ENCODE measurements at places on chromosomes 6 and 20.

DNA sequence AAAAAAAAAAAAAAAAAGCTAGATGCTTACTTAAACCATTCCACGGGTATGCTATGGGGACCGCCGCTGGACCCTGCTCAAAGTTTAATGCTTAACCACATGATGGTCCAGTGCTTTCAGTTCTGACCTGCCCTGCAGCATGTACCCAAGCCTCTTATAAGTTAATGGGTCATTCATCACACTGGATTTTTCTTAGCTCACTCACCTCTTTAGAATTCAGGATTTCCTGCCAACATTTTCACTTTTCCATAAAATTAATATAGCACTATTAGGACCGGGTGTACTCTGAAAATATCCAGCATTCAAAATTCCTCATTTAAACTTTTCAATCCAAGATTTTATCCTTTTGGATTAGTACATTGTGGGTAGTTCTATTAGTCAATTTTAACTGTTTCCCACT is 140.8 kb downstream of the ALDH8A1 start:
- no peak for DNase-seq

DNA sequence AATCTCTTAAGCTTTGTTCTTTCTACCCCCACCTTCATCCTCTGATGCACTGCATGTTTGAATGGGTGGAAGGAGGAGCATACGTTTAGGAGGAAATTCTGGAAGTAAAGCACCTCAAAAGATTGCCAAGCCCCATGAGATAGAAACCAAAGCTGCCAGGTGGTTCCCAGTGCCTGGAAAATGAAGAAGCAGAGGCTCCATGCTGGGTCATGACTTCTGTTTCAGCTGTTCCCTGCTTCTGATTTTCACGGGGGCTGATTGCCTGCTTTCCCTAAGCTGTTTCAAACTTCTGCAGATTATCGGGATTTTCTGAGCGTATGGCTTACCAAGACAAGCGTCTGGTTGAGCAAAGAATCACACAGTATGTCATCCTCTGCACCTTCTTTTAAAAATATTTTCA is 87.5 kb upstream of the SYNDIG1 start:
- no peak for DNase-seq

DNA sequence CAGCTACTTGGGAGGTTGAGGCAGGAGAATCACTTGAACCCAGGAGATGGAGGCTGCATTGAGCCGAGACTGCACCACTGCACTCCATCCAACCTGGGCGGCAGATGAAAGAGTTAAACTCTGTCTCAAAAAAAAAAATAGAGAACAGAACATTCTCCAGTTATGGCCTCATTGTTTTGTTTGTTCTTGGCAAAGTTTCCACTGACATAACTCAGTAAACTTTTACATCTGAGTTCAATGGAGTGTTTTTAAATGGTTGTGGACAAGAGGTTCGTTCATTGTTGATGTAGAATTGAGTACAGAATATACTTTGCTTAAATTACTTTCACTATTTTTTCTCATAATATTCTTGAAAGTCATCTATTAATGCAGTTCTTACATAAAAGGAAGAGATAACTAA is 42.2 kb upstream of the IFNGR1 start:
- no peak for DNase-seq

DNA sequence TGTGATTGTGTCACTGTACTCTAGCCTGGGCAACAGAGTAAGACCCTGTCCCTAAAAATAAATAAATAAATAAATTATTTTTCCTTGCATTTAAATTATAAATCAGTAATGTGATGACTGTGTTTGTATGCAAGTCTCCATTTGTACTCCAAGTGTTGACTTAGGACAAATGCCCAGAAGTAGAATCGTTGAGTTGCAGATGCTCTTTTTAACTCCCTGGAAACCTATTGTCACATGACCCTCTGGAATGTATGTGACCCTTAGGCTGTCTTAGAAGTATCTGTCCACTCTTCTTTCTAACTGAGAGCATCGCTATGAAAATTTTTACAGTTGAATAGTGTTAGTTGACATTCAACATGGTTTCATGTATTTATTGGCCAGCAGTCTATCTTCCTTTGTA is 18.8 kb downstream of the OR2A4 start:
- DNase-seq = peak; percentile 27

DNA sequence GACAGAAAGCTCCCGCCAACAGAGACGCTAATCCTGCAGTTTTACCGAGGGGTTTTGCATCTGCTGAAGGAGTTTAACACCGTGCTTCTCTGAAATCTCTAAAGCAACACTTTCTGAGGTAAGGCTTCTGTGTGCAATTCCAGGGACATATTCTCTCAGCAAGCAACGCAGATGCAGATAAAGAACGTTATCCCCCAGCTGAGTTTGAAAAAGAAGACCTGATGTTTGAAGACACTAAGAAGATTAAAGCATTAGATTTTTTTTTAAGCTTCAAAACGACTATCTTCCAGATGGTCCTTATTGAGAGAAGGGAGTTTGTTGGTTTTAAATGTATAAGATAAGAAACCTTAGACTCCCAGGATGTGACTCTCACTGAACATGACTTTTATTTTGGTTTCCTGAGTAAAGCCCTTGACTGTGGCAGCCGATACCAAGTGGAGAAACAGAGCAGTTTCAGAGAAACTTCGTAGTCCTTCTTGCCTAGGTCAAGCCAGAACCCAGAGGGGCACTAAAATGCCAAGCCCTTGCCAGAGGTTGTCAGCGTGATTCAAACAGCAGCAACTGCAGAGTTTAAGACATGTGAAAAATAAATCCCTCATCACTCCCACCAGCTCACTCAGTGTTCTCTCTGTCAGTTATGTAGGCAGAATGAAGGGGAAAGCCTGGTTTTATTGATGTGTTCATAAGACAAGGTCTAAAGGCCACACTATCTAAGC is 353.3 kb upstream of the CNR1 start:
- no peak for DNase-seq

- DNase-seq = no peak
Measured at GRCh38 chr6:168428052-168428826, 12.7 kb upstream of the SMOC2 start.

DNA sequence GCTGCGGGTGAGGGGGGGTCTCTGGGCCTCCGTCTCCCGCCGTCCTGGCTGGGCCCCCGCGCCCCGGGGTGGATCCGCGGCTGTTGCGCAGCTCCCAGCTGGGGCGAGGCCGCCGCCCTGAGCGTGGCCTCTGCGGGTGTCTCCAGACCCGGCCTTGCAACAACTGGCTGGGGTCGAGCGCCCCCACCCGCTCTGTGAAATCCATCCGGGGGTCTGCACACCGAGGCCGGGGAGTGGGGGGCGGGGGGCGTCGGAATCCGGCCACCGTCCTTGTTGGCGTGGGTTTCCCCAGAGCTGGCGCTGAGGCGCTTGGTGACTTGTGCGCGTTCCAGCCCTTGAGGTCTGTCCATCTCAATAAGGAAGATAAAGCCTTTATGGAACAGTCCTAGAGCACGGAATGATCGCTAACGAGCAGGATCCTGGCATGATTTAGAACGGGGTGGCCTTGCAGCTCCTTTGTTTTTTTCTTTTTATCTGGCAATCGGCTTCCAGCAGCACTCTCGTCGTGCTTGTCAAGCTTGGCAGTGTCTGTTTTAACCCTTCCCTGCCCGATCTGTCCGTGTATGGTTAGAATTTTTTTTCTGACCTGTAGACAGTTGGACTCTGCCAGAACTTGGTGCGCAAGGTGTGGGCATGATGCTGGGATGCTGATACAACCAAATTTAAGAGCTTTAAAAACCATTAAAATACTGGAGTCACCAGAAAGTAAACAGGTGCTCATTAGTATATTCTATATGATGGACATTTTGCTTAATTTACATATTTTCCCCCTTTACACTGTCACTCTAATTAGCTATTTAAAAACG is 675 bp downstream of the DSTN start:
- no peak for DNase-seq

DNA sequence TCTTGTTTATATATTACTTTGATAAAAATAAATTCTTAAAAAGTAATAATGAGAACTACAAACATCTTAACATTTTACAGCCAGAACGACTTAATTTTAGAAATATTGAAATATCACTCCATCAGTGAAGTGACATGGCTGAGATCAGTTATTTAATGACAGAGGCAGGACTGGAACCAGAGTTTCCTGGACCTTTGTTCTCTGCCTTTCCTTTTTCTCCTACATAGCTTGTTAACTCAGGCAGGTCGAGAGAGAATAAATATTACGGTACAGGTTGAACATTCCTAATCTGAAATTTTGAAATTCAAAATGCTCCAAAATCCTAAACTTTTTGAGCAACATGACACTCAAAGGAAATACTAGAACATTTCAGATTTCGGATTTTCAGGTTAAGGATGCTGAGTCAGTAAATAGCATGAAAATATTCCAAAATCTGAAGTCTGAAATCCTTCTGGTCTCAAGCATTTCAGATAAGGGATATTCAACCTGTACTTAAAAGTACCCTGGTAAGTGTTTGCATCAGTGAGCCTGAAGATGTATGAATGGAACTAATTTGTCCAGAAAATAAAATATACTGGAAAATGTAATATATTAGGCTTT is 6.5 kb downstream of the TMEM170B start:
- DNase-seq = no peak

GRCh38 chr20:38034108-38034649 is 633 bp downstream of the RPRD1B start:
- no peak for DNase-seq

DNA sequence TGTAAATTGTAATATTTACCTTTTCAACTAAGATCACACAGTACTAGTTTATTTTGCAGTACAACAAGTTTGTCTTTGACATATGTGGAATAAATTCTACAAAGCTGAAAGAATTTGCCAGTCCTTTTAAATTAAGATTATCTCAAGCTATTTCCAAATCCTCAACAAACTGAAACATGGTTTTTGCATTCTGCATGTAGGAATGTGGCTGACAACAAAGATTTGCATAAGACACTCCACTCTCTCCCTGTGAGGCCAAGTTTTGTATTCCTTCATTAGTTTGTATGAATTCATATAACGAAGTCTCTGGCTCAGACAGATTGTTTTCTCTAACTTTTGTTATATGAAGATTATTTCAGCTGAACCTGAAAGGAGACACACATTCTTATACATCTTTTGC is 124.1 kb upstream of the THEMIS start:
- DNase-seq = no peak

All from T47D (cell line).